AG10803 (cell line): ENCODE measurements at places on chromosomes 16 and 17.
A peak's percentile ranks its signal among the peaks of the same experiment; 100 is the strongest.

GRCh38 chr16:8730335-8730915 lies 56.0 kb downstream of the ABAT start:
- no peak for DNase-seq

DNA sequence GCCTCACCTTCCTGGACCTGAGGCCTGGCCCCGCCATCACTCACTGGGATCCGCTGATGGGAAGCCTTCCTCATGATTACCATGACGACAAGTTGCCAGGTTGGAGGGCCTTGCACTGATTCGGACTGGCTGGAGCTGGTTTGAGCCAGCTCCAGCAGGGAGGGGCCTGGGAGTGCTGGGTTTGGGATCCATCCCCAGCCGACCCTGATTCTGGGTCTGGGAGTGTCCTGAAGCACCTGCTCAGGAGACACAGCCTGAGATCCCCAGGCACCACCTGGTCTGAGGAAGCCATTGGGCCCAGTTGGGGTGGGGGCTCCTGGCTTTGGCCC lies 5.9 kb upstream of the BAIAP3 start:
- DNase-seq = no peak

GRCh38 chr17:37494401-37494831 lies 4.7 kb downstream of the DUSP14 start:
- DNase-seq = peak; percentile 48

- DNase-seq = no peak
Measured at GRCh38 chr16:80028581-80029380, 428.2 kb upstream of the MAF start.

GRCh38 chr17:67157732-67158639 lies 87.0 kb downstream of the HELZ start:
- peak; percentile 41 for DNase-seq

DNA sequence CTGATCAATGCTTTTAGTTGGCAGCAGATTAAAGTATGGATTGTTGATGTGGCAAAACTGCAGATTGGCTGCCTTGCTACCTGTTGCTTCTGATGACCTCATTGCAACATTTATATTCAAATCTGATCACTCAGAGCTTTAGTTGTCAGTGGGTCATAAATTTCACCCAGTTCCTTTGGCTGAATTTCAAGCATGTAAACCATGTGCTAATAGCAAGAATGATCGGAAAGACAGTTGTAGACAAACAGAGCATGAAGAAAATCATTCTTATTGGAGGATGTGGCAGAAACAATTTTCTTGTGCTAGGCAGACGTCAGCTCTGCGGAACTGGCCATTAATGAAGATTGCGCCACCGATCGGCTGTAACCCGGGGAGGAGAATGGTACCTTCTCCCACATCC lies 346.6 kb upstream of the EEF2KMT start:
- no peak for DNase-seq

- peak; percentile 33 for DNase-seq
Measured at GRCh38 chr17:75406222-75406615, 741 bp upstream of the GRB2 start.

GRCh38 chr17:81075307-81075706 lies 40.4 kb downstream of the BAIAP2 start:
- DNase-seq = no peak

- DNase-seq = no peak
Measured at GRCh38 chr16:7338826-7339225, 6.2 kb downstream of the RBFOX1 start.

GRCh38 chr17:10771148-10771547 lies 32.8 kb downstream of the TMEM238L start:
- DNase-seq = no peak

- DNase-seq = peak; percentile 68
Measured at GRCh38 chr17:56737421-56738161, 96.1 kb downstream of the C17orf67 start.

DNA sequence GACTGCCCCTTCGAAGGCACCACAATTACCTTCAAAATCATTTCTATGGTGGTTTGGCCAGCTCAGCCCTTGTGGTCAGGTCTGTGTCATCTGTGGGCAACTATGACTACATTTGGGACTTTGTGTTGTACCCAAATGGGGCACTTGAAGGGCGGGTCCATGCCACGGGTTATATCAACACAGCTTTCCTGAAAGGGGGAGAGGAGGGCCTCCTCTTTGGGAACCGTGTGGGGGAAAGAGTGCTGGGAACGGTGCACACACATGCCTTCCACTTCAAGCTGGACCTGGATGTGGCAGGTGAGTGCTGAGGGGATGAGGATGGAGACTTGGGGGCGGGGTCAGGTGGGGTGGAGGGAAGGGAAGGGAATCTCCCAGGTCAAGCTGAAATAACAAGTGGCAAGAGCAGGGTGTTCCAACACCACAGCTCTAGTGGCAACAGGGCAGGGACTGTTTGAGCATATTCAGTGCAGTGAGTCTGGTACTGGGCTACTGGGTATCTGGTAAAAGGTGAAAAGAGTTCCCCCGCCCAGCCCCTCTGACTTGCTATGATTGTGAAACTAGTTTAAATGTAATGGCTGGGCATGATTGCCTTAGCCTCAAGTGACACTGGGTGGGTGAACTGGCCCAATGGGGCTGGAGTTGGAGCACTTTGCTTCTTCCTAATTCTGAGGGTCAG lies 1.7 kb downstream of the AOC2 start:
- DNase-seq = no peak

DNA sequence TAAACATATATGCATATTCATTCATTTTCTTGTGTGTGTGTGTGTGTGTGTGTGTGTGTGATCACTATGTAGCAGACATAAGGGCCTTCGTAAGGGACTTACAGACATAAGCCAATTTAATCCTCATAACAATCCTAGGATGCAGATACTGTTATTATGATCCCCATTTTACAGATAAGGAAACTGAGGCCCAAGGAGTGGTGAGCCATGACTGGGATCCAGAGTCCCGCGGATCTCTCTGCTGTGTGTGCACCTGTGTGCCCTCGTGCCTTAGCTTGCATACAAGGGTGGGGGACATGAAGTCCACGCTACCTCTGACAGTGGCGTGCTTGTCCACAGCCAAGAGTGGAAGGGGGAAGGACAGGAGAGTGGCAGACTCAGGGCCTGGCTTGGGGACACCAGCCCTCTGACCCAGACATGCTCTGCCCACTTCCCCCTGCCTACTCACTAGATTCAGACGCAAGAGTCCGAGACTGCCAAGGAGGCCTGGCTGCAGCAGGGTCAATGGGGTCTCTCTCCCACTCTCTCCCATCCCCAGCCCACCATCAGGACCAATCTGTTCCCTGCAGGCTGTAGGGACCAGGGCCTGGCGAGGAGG lies 9.8 kb upstream of the SMTNL2 start:
- no peak for DNase-seq

DNA sequence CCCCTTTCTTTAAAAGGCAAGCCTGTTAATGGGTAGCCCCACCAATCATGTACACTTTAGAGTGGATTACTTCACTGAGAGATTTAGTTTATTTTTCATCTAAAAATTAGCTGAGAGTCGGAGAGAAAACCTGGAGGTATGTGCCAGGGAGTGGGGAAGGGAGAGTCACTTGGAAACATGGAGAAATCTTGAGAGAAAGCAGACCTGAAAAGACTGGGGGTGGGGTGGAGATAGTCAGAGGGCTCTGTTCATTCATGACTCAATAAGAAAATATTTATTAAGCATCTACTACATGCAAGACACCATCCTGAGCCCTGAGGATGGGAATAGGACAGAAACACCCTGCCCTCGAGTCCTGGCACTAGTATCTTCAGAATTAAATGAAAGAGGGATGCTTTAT lies 27.4 kb upstream of the RCVRN start:
- DNase-seq = peak; percentile 40

- DNase-seq = no peak
Measured at GRCh38 chr17:79071161-79071740, 3.4 kb upstream of the ENGASE start.

- DNase-seq = no peak
Measured at GRCh38 chr17:83053739-83054451, 25.5 kb upstream of the METRNL start.

DNA sequence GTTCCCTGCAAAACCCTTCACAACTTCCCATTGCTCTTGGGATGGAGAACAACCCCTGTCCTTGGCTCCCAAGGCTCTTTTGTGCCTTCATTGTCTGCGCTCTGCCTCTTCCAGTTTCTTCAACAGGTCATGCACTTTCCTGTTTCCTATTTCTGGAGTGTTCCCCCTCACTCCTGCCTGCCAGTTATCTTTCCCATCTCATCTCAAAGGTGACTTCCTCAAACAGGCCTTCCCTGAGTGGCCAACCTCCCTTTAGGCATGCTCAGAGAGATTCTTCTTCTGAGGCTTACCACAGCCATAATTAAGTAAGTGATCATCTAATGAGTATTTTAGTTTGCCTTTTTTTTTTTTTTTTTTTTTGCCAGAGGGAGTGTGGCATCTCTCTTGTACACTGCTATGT lies 2.9 kb upstream of the CYLD start:
- no peak for DNase-seq

DNA sequence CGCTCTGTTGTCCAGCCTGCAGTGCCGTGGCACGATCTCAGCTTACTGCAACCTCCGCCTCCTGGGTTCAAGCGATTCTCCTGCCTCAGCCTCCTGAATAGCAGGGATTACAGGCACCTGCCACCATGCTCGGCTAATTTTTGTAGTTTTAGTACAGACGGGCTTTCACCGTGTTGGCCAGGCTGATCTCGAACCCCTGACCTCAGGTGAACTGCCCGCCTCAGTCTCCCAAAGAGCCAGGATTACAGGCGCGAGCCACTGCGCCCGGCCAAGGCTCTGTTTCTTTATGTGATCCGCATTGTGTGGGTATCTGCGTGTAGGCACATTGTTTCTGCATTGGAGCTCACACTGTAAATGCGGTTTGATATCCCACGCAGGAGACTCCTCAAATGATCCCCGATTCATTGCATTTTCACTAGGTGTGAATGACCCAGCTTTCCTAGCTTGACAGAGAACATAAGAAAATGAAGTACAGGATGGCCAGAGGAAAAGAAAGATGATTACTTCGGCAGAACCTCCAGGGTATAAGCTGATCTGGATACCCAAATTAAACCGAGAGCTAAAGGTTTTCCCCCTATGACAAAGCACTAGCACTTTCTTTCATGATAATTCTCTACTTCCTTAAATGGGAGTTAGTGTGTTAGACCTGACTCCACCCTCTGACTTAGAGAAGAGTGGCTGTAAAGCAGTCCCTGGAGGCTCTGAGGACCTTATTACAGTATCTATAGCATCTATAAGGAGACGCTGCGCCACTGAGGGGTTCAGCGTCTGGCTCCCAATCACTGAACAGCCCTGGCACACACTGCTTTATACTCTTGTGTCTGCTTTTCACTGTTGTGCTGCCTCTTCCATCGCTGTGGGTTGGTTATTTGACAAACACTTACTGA lies 17.3 kb downstream of the COTL1 start:
- no peak for DNase-seq

DNA sequence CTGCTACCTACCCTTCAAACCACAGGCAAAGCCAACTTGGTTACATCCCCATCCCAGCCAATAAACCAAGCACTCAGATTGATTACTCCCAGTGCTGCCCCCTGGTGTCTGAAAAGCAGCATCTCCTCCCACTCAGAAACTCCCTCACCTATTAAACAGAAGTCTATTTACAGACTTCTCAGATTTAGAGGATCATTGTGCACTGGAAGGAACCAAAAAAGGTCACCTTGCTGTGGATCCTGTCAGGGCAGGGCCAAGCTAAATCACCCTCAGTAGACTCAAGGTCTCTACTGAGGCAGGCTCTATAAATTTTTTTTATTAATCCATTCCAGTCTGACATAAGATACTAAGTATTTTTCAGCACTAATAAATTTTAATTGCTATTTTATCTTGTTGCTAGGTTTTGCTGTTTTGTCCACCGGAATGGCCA lies 17.6 kb downstream of the HIGD1B start:
- DNase-seq = peak; percentile 76

DNA sequence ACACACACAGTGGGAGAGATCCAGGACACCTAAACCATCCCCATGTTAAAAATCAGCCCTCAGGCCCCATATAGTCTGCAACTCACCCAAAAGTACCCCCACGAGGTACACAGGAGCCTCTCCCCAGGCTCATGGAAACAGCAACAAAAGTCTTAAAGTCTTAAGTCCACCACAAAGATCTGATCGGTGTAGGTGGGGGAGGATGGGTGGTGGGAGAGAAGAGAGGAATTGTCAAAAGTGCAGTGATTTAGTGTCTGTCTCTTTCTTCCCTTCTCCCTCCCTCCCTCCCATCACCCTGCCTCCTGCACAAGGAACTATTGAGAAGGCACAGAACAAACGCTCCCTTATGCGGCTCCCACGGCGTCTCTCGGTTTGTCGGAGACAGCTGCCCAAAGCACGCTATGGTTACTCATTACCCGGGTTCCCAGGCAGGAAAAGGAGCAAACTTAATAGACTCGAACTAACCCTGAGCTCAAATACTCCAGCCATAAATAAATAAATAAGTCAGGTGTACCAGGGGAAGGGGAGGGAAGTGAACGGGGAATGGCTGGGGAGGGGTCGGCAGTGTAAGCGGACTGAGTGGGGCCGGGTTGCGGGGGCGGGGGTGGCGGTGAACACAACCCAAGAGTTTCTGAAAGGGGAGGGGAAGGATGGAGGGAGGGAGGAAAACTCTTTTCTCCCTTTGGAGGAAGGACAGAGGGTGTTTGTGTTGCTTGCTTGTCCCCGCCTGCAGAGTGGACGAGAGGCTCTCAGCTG lies 477.4 kb downstream of the SLC39A11 start:
- peak; percentile 58 for DNase-seq

GRCh38 chr17:38761612-38762011 lies 9.1 kb downstream of the PSMB3 start:
- DNase-seq = peak; percentile 22
